Fibroblast of the aortic adventitia (primary cell): ENCODE measurements at places on chromosomes 11 and 22. TPM values are rescaled to one million over a fixed set of nuclear protein-coding genes. Genes with fewer than 3 reads are reported as not detected.

The MISFA gene
- total RNA-seq: 0.45 and 2.8 TPM in 2 replicates

The GRK3 gene
- 1.3 and 1.6 TPM in 2 replicates for total RNA-seq

The APLNR gene
- not detected in 2 replicates for total RNA-seq

The WT1 gene
- 0.27 and 46.6 TPM in 2 replicates for total RNA-seq

The OR52K1 gene
- not detected in 2 replicates for total RNA-seq

The KLHDC7B gene
- 1.1 and 2.4 TPM in 2 replicates for total RNA-seq

The RFPL1 gene
- not detected in 2 replicates for total RNA-seq
